ENCODE measurements at places on chromosomes 6 and 20. TPM values are rescaled to one million over a fixed set of nuclear protein-coding genes. Genes with fewer than 3 reads are reported as not detected.

MKKS gene
- total RNA-seq, result 4.2 TPM

PPIL1 gene
- total RNA-seq, result 23.3 TPM

MCM8 gene
- total RNA-seq, result 11.6 TPM

NKX2-4 gene
- total RNA-seq, result not detected

LZTS3 gene
- 6.6 TPM for total RNA-seq

HLA-DQA2 gene
- total RNA-seq, result not detected

MOXD1 gene
- not detected for total RNA-seq

DNA sequence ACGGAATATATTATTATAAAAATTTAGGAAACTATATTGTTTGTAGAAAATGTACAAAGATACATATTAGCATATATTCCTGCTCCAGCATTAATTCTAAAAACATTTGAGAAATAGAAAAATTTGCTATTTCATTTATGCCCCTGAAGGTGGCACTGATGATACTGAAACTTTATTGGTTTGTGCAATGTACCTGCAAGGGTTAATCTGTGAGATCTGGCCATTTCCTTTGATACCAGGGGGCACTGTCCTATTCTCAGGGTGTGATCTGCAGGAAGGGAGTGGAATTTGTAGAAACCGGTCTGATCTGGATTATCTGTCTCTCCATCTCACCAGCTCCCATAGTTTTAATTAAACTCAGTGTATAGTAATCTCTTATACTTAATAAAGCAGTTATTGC is 625.1 kb upstream of the IMPG1 start:
- DNase-seq, result peak; percentile 46

GRCh38 chr20:50330504-50331313 is 140.1 kb downstream of the CEBPB start:
- peak; percentile 67 for DNase-seq

GRCh38 chr6:64467656-64468055 is 832.1 kb downstream of the PHF3 start:
- DNase-seq, result no peak

- DNase-seq, result no peak
Observed at GRCh38 chr20:50023116-50023805, 40.5 kb downstream of the SNAI1 start.

DNA sequence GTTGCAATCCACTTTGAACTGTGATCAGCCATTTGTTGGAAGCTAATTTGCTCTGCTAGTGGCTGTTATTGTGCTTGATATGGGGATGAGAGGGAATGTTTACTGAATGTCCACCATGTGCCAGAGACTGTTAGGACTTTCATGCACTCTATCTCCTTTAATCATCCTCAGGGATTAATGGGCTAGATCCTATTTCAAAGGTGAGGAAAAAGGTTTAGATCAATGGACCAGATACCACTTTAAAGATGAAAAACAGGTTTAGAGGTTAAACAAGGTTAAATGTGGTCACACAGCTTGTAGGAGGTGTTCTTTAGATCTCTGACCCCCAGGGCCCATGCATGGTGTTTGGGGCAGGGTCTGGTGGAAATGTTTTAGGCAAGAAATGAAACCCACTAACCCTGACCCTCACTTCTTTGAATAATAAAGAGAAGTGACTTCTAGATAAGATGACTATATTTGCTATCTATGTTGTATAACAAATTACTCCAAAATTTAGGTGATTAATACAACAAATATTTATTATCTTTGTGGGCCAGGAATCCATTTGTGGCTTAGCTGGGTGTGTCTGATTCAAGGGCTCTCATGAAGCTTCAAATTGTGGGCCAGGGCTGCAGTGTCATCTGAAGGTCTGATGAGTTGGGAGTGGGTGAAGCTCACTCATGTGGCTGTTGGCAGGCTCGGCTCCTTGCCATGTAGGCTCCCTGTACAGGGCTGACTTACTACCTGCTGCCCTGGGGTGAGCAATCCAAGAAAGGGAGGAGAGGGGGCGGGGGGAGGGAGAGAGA is 127.8 kb upstream of the FOXA2 start:
- DNase-seq, result peak; percentile 21

GRCh38 chr6:35728683-35729678 is 7.9 kb upstream of the ARMC12 start:
- no peak for DNase-seq

- no peak for DNase-seq
Observed at GRCh38 chr6:63372951-63373533, 53.3 kb upstream of the LGSN start.
